Ammon's horn (tissue), 1 donor: ENCODE measurements at places on chromosomes 1 and 21.

DNA sequence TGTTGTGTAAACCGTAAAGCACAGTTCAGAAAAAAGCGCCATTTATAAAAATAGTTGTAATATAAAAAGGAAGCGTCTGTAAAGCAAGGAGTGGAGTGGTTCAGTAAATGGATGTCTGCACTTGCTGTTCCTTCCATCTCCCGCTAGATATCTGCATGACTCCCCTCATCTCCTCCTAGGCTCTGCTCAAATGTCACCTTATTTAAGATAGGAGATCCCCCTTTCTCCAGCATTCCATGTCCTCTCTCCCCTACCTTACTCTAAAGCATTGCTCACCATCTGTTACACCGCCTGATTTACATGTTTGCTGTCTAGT lies 745 bp downstream of the MUL1 start:
- DNase-seq: no peak

- DNase-seq: no peak
Measured at GRCh38 chr1:201266774-201267173, 16.5 kb upstream of the PKP1 start.

DNA sequence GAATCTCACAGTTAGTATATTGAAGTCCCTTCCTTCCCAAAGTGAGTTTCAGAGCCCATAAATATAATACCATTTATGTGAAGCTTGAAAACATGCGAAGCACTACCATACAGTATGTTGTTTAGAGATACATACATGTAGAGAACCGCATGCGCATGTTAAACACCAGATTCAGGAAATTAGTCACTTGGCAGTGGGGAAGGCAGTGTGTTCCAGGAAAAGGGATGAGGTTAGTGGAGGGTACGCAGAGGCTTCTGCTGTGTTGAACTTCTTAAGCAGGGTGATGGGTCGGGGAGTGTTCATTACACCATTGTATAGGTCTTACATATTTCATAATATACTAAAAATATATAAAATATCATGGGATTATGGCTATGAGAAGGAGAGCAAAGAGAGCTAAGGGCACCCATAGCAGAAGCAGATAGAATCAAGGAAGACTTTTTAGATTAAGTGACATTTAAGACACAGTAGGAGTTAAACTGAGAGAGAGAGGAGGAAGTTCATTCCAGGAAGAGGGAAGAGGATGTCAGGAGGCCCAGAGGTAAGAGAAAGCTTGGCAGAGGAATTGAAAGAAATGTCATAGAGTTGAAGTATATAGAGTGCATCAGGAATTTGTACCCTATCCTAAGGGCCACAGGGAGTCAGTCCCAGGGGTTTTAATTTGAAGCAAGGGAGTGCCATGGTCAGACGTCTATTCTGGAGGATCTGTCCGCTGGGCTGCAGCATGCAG lies 43.5 kb upstream of the SARS1 start:
- no peak for DNase-seq

GRCh38 chr1:3243304-3243703 lies 174.3 kb downstream of the PRDM16 start:
- DNase-seq: no peak

DNA sequence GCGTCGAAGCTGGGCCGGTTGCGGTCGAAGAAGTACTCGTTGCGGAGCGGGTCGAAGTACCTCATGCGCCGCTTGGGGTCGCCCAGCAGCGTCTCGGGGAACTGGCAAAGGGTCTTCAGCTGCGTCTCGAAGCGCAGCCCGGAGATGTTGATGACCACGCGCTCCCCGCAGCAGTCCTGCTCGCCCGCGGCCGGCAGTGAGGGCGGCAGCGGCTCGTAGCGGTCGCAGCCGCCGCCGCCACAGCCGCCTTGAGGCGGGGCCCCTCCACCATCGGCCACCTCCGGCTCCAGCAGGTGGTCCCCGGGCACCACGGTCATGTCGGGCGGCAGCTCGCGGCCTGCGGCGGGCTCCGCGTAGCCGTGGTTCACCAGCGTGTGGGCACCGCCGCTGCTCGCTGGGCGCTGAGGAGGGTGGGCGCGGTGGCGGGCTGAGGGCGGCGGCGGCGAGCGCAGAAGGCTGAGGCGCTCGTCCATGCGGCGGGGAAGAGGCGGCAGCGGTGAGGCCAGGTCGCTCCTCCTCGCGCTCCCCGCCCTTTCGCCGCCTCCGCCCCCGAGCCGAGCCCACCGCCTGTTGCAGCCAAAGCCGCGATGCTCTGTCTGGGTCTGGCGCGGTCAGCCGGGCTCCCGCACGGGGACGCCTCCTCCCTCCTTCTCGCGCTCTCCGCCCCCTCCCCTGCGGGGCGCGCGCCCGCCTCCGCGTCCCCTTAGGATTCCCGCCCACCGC lies at the start of gene KCNA3:
KCNA3 (minus strand) TSS at position 604 of the 723 bp plus-strand sequence; CDS start at position 473, 131 bp downstream.
- DNase-seq: peak; percentile 51

GRCh38 chr1:151158326-151158725 lies 1.9 kb downstream of the TNFAIP8L2 start:
- no peak for DNase-seq

GRCh38 chr1:156497743-156498431 lies 2.7 kb downstream of the MEF2D start:
- DNase-seq: no peak

DNA sequence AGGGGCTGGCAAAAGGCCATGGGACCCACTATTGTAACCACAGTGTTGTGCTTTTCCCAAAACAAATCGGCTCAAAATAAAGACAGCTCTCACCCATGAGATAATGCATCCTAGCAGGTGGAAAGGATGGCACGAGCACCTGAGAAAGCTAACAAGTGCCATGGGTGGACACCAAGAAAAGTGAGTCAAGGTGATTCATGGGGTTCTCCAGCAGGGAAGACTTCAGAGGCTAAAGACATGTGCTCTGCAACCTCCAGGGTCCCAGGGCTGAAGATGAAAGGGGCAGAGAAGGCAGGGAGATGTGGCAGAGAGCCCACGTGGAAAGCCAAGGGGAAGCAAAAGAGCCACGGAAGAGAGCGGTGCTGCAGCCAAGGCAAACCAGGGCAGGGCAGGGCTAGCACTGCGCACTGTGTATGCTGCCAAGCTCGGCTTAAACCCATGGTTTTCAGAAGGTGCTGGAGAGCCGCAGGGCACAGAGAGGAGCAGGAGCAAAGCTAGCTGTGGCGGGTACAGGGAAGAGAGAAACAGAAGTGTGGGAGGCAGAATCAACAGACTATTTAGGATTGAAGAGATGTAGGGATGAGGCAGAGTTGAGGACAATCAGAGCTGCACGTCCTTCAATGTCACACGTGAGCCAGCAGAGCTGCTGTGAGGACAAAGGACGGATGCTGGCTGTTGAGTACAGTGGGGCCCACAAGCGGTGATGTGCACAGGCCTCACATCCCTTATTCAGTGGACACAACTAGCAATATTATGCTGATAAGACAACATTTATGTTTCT lies 41.8 kb upstream of the C1orf198 start:
- DNase-seq: peak; percentile 87

DNA sequence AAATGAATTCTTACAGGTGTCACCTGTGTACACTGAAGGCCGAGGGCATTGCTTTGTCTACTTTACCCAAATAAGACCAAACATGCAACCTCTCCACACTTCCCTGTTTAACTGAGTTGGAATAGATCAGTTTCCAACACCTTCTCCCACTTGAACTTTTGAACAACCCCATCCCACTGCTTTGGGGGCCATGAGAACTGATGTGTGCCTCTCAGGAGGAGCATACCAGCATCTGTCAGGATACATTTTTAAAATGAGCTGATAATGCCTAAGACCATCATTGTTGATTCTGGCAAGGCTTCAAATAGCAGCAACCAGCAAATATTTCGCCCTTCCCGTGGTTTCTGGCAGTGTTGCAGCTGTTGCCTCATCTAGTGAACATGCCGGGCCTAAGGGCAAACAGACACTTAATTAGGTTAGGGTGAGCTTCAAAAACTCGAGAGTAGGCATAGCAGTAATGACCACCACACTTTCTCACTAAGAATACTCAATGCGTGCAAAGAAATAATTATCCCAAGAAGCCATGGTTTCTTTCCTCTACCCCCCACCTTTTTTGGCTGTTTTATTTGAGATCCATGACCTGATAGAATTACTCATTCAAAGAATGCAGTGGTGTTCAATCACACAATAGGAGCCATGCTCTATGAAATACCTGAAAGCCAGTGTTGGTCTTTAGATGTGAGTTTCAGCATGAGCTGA lies 63.7 kb downstream of the MAP10 start:
- DNase-seq: no peak

GRCh38 chr1:66305927-66306326 lies 228.0 kb upstream of the SGIP1 start:
- DNase-seq: no peak

- no peak for DNase-seq
Measured at GRCh38 chr1:155967341-155968050, 10.9 kb downstream of the ARHGEF2 start.

DNA sequence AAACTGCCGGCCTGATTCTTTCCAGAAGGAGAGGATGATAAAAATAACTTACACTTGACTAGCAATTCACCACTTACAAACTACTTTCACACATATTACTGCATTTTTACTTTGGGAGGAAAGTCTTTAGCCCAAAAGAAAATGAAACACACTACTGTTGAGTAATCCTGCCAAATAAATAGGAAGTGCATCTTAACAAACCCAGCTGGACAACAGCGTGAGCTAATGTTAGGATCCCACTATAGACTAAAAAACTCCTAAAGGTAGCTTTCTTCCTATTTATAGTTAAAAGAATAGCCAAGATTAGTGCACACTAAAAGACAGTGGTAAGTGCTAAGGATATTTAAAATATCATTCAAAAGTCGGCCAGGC lies 83.8 kb downstream of the HSF2BP start:
- DNase-seq: no peak
